ENCODE measurements at places on chromosomes 2 and 18. TPM values are rescaled to one million over a fixed set of nuclear protein-coding genes. Genes with fewer than 3 reads are reported as not detected.

- no peak for DNase-seq
Observed at GRCh38 chr2:9374071-9374730, 49.1 kb downstream of the ITGB1BP1 start.

GRCh38 chr2:98484652-98485452 lies 40.2 kb downstream of the INPP4A start:
- no peak for DNase-seq

DNA sequence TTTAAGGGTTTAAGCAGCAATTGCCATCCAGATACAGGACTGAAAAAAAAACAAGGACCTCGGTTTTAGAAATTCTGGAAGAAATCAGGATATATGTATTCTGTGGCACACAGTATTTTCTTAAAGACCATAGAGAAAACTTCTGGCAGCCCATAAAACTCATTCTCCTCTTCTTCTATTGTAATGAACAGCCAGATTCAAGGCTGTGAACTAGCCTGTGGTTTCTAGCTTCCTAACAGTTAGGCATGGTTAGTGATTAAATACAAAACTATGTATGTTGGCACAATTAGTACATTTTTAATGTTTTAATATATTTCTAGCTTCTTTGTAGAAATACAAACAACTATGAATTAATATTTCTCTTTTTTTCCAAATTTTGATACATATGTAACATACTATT lies 555.7 kb downstream of the DSC3 start:
- no peak for DNase-seq

GRCh38 chr2:143503280-143503679 lies 374.1 kb downstream of the ARHGAP15 start:
- DNase-seq: no peak

DNA sequence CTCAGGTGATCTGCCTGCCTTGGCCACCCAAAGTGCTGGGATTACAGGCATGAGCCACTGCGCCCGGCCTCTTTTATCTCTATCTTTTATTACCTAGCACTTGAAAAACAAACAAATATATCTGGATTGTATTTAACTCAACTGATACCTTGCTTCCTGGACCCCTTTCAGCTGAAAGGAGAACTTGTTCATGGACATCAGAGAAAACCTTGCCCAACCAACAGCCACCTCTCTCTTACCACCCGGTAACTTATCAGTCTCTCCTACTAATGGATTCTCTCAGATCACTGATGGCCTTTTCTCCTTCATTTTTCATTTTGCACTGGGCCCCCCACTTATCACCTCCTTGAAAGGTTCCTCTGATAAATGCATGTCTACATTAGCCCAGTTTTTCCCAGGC lies 6.7 kb downstream of the RETSAT start:
- no peak for DNase-seq

GRCh38 chr18:43893001-43893637 lies 615.8 kb upstream of the SYT4 start:
- no peak for DNase-seq

REG3A gene
- 0.20 TPM for polyA plus RNA-seq

DOK1 gene
- polyA plus RNA-seq: 14.9 TPM

SLC8A1 gene
- 0.97 TPM for polyA plus RNA-seq

EN1 gene
- polyA plus RNA-seq: not detected

LBX2 gene
- polyA plus RNA-seq: 0.88 TPM
